A549 treated with RU486 at 1 μM for 4 hours (cell line): ENCODE measurements at places on chromosomes 11 and 22. TPM values are rescaled to one million over a fixed set of nuclear protein-coding genes. Genes with fewer than 3 reads are reported as not detected.

Gene MMP12
- 0.08 TPM in 1 of 5 replicates, not detected in the others for total RNA-seq

Gene SLC29A2
- total RNA-seq: 2.6 to 5.4 TPM (median 4.9 TPM) in 5 replicates

Gene C22orf42
- total RNA-seq: not detected in 5 replicates

Gene CTTN
- 211 to 221 TPM (median 215 TPM) in 5 replicates for total RNA-seq

Gene PLAAT5
- total RNA-seq: not detected in 5 replicates

Gene FADS1
- total RNA-seq: 122 to 153 TPM (median 139 TPM) in 5 replicates

Gene VPREB1
- total RNA-seq: not detected in 5 replicates

Gene TSPAN18
- total RNA-seq: 1.4 to 2.8 TPM (median 2.3 TPM) in 5 replicates

Gene KCNA4
- total RNA-seq: not detected in 5 replicates

Gene H19
- total RNA-seq: 6.6 to 13.5 TPM (median 11.6 TPM) in 5 replicates

Gene CD248
- total RNA-seq: 0.05 TPM in 1 of 5 replicates, not detected in the others

Gene TTC28
- total RNA-seq: 1.5 to 4.0 TPM (median 2.7 TPM) in 5 replicates

Gene NXPE1
- total RNA-seq: not detected in 5 replicates

Gene NECTIN1
- total RNA-seq: 8.2 to 10.3 TPM (median 9.3 TPM) in 5 replicates

Gene SHISA8
- total RNA-seq: 0.13 to 0.26 TPM (median 0.18 TPM) in 5 replicates
